ENCODE measurements at places on chromosomes 4 and X.

DNA sequence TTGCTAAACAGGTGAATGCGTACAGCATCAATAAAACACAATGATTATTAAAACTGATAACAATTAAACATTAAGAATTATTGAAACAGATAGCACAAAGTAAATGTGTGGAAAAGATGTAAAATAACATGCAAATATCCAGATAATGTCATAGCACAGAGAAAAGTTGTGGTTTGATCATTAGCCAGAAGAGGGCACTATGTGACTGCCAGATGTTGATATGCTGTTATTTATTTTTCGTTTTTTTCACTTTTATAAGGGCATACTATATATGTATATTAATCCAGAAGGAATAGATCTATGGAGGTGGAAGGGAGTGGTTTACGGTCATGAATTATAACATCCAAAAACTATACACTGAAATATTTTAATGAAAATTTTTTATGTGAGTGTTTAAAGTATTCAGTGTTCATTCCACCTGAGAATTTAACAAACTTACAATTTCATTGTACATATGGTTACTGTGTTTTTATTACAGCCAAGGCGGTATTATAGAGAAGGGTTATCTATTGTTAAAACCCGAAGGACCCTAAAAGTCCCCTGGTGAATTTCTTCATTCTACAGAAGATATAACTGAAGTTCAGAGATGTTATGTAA is 211.9 kb upstream of the UGT8 start:
- peak; percentile 47 for DNase-seq

DNA sequence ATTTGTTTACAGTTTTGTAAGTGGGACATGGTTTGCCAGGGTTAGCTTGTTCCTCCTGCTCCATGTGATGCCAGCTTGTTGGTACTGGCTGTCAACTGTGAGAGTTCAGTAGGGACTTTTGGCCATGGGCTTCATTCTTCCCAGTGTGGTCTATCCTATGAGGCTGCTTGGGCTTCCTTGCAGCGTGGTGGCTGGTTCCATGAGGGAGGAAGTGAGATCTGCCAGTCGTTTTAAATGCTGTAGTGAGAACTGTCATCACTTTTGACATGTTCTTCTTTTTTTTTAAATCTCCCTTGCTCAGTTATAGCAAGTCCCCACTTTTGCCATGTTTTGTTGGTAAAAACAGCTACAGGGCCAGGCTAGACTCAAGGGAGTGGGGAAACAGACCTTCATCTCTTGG is 15.9 kb downstream of the NSD2 start:
- no peak for DNase-seq

GRCh38 chrX:31376408-31377022 is 304.7 kb upstream of the FTHL17 start:
- DNase-seq: no peak

- DNase-seq: no peak
Measured at GRCh38 chr4:183766140-183766539, 107.0 kb downstream of the TRAPPC11 start.

DNA sequence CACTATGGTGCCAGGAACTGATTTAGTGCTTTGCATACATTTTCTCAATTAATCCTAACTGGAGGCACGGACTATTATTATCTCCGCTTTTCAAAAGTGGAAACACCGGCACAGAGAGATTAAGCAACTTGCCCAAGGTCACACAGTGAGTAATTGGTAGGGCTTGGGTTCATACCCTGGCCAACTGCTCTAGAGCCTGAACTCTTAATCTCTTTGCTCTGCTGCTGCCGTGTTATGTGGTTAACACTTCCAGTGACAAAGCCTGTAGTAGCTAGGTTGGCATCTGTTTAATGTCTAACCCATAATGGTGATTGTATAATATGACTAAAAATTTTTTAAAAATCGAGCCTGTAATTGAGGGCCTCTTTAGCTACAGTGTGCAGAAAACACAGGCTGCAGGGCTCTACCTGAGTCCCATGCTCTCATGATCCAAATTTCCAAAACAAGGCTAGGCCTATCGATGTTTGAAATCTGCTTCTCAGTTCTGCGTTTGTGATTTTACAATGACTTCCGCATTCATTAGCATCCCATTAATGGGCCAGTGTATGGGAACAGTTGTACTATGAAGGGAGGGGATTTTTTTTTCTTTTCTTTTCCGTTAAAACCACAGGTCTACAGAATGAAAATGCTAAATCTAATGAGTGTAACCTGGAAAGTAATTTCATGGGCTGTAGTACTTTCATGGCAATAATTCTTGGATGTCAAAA is 219.3 kb upstream of the JADE1 start:
- no peak for DNase-seq
